ENCODE measurements at places on chromosomes 1 and 21. TPM values are rescaled to one million over a fixed set of nuclear protein-coding genes. Genes with fewer than 3 reads are reported as not detected.

GJA9 gene
- not detected for total RNA-seq

EFHD2 gene
- total RNA-seq = 33.4 TPM

PDE4DIP gene
- 5.7 TPM for total RNA-seq

CELF3 gene
- total RNA-seq = not detected

MPC2 gene
- 16.9 TPM for total RNA-seq

TSSK3 gene
- total RNA-seq = 0.26 TPM

ICOSLG gene
- total RNA-seq = 1.1 TPM

Data from dermis microvascular lymphatic vessel endothelial cell (primary cell).